ENCODE measurements at places on chromosomes 13 and 19. TPM values are rescaled to one million over a fixed set of nuclear protein-coding genes. Genes with fewer than 3 reads are reported as not detected.
A peak's percentile ranks its signal among the peaks of the same experiment; 100 is the strongest.

PSG5 gene
- 0.86 TPM for total RNA-seq

RASAL3 gene
- 0.14 TPM for total RNA-seq

- H3K4me3 ChIP-seq, result no peak overlapping the region
- H3K27me3 ChIP-seq, result no peaks in the 10 kb centered on the region
- no peaks in the 10 kb centered on the region for H3K4me1 ChIP-seq
- DNase-seq, result no peak
Measured at GRCh38 chr13:78998630-78999315, 339.8 kb upstream of the OBI1 start.

DNA sequence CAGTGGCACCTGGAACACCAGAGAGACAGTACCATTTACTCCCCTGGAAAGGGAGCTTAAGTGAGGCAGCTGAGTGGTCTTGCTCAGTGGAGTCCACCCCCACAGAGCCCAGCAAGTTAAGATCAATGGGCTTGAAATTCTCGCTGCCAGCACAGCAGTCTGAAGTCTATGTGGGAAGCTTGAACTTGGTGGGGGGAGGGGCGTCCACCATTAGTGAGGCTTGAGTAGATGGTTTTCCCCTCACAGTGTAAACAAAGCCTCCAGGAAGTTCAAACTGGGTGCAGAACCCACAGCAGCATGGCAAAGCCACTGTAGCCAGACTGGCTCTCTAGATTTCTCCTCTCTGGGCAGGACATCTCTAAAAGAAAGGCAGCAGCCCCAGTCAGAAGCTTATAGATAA, 30.3 kb upstream of the CEACAM4 start:
- no peaks in the 10 kb centered on the region for H3K4me1 ChIP-seq
- H3K27ac ChIP-seq, result no peak overlapping the region
- no peak overlapping the region for H3K4me3 ChIP-seq
- no peaks in the 10 kb centered on the region for H3K27me3 ChIP-seq

DNA sequence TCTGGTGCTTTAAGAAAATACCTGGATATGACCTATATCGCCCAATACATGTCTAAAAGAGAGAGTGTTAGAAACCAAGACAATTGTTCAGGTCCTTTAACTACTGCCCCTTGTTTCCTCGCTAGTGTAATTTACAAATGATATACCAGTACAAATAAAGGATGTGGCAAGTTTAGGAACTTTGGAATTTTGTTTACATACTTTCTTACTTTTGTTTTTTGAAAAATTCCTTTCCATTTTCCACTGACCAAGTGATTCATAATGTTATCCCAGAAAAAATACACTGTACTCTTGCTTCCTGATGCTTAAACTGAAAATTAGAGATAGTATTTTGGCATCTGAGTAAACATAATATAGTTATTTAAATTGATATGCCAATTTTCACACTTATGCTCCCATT, 96.8 kb upstream of the CSNK1A1L start:
- peaks cover 4% of the 10 kb centered on the region for H3K4me1 ChIP-seq
- DNase-seq, result peak; percentile 46
- H3K4me3 ChIP-seq, result no peak overlapping the region
- no peaks in the 10 kb centered on the region for H3K36me3 ChIP-seq
- no peaks in the 10 kb centered on the region for H3K27me3 ChIP-seq

- H3K27ac ChIP-seq, result no peak overlapping the region
- H3K27me3 ChIP-seq, result no peaks in the 10 kb centered on the region
- peaks cover 34% of the 10 kb centered on the region for H3K4me1 ChIP-seq
- no peaks in the 10 kb centered on the region for H3K36me3 ChIP-seq
- peak; percentile 27 for DNase-seq
- H3K4me3 ChIP-seq, result no peak overlapping the region
Measured at GRCh38 chr13:44763615-44764301, 187.6 kb upstream of the TSC22D1 start.

GRCh38 chr13:76164290-76164689, 528.2 kb downstream of the LMO7 start:
- DNase-seq, result no peak
- no peaks in the 10 kb centered on the region for H3K4me1 ChIP-seq
- H3K4me3 ChIP-seq, result no peak overlapping the region
- no peaks in the 10 kb centered on the region for H3K27me3 ChIP-seq
- no peaks in the 10 kb centered on the region for H3K36me3 ChIP-seq

GRCh38 chr13:79775830-79776229, 294.9 kb downstream of the NDFIP2 start:
- H3K4me1 ChIP-seq, result peaks cover 19% of the 10 kb centered on the region
- no peak overlapping the region for H3K4me3 ChIP-seq
- H3K27ac ChIP-seq, result no peak overlapping the region
- H3K36me3 ChIP-seq, result no peaks in the 10 kb centered on the region
- peak; percentile 72 for DNase-seq

DNA sequence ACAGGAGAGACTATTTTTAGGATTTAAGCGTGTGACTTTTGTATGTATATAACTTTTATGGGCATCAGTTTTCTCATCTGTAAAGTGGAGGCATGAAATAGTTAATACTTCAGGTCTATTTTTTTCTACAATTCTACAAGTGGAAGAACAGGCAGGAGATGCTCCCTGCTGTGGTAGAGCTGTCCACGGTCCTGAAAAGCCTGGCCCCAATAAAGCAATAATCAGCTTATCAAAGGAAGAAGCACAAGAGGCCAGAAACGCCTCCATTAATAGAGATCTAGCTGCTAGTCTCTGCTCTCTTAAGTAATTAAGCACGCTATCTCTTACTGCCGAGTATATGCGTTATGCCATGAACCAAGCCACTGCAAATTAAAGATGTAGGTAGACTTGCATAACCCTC, 28.0 kb upstream of the WASF3 start:
- H3K36me3 ChIP-seq, result no peaks in the 10 kb centered on the region
- peaks cover 6% of the 10 kb centered on the region for H3K27me3 ChIP-seq
- DNase-seq, result peak; percentile 46
- no peaks in the 10 kb centered on the region for H3K4me1 ChIP-seq
- H3K4me3 ChIP-seq, result no peak overlapping the region
- H3K27ac ChIP-seq, result no peak overlapping the region

GRCh38 chr19:3163230-3163886, 15.2 kb upstream of the S1PR4 start:
- H3K4me1 ChIP-seq, result no peaks in the 10 kb centered on the region
- no peak for DNase-seq
- H3K4me3 ChIP-seq, result no peak overlapping the region
- H3K27me3 ChIP-seq, result no peaks in the 10 kb centered on the region
- H3K27ac ChIP-seq, result no peak overlapping the region
- H3K36me3 ChIP-seq, result no peaks in the 10 kb centered on the region

DNA sequence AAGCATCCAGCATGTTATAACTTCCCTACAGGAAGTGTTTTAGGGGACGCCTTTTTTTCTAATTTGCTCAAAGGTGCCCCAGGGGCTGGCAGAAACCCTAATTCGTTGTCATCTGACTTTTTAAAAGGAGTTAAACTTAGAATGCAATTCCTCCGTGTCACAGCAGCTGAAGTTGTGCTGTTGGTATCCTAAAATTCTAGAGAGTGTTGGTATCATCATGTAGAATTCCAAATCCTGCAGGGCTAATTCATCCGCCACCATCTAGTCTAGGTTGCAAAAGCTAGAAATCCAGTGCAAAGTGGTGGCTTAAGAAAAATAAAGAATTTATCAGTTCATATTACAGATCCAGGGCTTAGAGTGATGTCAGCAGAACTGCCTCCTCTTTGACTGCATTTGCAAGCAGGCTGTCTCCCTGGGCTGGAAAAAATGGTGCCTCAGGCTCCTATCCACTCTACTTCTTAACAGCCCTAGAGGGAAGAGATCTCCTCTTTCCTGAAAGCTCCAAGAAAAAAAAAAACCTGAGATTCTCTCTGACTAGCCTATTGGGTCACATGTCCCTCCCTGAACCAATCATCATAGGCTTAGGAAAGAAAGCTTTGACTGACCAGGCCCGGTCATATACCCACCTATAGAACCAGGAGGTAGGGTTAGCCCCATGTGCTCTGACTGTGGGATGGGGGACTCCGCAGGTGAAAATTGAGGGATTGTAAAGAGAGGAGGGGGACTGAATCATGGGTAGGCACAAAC, 73.0 kb downstream of the MAP4K1 start:
- DNase-seq, result no peak
- H3K27ac ChIP-seq, result no peak overlapping the region
- H3K4me3 ChIP-seq, result no peak overlapping the region
- no peaks in the 10 kb centered on the region for H3K27me3 ChIP-seq
- H3K36me3 ChIP-seq, result no peaks in the 10 kb centered on the region

DNA sequence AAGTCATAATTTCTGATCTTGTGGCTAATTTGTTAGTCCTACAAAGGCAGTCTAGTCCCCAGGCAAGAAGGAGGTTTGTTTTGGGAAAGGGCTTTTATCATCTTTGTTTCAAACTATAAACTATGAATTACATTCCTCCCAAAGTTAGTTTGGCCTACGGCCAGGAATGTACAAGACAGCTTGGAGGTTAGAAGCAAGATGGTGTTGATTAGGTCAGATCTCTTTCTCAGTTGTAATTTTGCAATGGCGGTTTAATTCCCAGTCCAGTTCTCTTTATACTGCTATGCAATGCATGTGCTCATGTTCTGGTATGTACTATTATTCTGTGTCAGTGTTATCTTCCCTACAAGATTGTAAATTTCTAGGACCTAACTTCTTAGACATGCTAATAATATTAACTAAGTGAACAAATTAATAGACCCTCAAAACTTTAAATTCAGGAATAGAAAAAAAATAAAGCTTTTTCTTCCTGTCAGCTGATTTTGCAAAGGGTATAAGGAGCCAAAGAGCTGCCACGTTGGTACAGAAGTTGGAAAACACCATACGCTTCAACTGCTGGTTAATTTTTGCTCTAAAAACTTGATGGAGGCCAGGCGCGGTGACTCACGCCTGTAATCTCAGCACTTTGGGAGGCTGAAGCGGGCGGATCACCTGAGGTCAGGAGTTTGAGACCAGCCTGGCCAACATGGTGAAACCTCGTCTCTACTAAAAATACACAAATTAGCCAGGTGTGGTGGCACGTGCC, 1.3 kb upstream of the DNAJC15 start:
- DNase-seq, result no peak
- H3K4me1 ChIP-seq, result peaks cover 6% of the 10 kb centered on the region
- H3K27ac ChIP-seq, result no peak overlapping the region
- H3K4me3 ChIP-seq, result no peak overlapping the region
- no peaks in the 10 kb centered on the region for H3K27me3 ChIP-seq
- H3K36me3 ChIP-seq, result no peaks in the 10 kb centered on the region

- H3K4me3 ChIP-seq, result no peak overlapping the region
- no peaks in the 10 kb centered on the region for H3K36me3 ChIP-seq
- H3K27ac ChIP-seq, result no peak overlapping the region
- H3K4me1 ChIP-seq, result no peaks in the 10 kb centered on the region
Measured at GRCh38 chr13:72643311-72643989, 84.0 kb downstream of the MZT1 start.

GRCh38 chr19:48887861-48888612, 10.5 kb downstream of the TULP2 start:
- no peak overlapping the region for H3K27ac ChIP-seq
- H3K36me3 ChIP-seq, result no peaks in the 10 kb centered on the region
- no peak for DNase-seq
- H3K4me3 ChIP-seq, result no peak overlapping the region

GRCh38 chr19:40358773-40359172, 10.3 kb downstream of the PLD3 start:
- DNase-seq, result no peak
- H3K27ac ChIP-seq, result no peak overlapping the region
- H3K4me3 ChIP-seq, result no peak overlapping the region
- H3K36me3 ChIP-seq, result no peaks in the 10 kb centered on the region
- no peaks in the 10 kb centered on the region for H3K27me3 ChIP-seq

Measured in astrocyte (in vitro differentiated cells and primary cell).